ENCODE measurements at places on chromosomes 1 and 21.

- DNase-seq: no peak
Observed at GRCh38 chr1:201332021-201332420, 45.5 kb downstream of the TNNT2 start.

DNA sequence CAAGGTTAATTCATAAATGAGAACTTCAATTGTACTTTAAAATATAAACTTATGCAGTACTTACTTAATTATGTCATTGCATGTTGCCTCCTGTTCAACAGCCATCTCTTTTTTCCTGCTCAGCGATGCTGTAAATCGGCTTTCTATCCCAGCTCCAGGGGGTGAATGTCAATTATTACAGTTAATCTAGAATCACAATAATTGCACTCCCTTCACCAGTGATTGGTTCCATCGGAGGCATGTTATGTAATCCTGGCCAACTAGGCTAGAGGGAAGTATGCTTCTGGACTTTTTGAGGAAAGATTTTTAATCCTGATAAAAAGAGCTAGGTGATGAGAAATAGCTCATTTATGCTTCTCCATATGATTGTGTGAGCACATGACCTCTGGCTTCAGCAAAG lies 53.8 kb upstream of the SGIP1 start:
- DNase-seq: no peak

DNA sequence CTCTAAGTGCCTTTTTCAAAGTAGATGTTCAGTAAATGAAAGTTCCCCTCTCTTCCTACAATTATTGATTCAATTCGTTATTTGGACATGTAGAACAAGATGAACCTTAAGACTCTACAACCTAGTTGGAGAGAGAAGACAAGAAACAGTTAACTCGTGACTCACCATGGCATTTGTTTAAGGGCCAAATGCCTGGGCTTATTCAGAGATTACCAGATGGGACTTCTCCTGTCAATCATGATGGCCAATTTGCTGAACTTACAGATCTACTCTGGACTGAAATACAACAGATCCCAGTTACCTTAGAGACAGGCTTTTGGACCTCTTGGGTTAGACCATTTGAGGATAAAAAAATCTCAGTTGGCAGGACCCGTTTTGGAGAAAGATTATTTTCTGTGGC lies 93.5 kb downstream of the C1orf94 start:
- DNase-seq: no peak

GRCh38 chr1:94723894-94724293 lies 96.3 kb upstream of the SLC44A3 start:
- DNase-seq: no peak

- no peak for DNase-seq
Observed at GRCh38 chr1:44689447-44689765, 14.9 kb downstream of the ARMH1 start.

- DNase-seq: no peak
Observed at GRCh38 chr1:45952072-45952471, 148.7 kb downstream of the MAST2 start.

DNA sequence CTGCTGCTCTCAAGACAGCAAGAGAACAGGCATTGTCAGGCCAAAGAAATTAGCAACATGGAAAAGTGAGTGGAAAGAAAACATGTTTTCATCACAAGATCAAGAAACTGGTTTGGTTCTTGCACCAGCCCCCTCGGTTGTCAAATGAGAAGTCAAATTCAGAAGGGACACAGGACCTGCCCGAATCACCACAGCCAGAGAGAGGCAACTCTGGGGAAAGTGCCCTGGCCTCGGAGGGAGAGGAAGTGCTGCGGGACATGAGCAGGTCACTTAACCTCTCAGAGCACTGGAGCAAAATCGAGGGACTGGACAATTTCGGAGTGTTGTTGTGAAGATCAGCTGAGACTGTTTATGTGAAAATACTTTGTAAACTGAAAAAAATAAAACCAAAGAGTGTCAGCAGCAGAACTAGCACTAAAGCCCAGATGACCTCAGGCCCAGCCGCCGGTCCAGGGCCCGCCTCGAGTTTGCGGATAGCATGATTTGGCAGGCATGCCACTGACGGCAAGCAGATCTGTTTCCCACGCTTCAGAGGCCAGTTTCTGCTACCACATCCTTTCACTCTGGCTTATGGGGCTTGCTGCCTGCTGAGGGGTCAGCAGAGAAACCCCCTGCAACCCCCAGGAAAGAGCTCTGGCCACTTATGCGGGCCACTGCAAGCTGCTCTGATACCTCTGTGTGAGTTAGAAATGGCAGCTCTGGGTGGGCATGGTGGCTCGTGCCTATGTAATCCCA lies 32.1 kb downstream of the CD247 start:
- no peak for DNase-seq

GRCh38 chr1:99198393-99198792 lies 65.9 kb upstream of the PLPPR4 start:
- DNase-seq: no peak

- no peak for DNase-seq
Observed at GRCh38 chr21:25582888-25583287, 24.4 kb downstream of the MRPL39 start.

DNA sequence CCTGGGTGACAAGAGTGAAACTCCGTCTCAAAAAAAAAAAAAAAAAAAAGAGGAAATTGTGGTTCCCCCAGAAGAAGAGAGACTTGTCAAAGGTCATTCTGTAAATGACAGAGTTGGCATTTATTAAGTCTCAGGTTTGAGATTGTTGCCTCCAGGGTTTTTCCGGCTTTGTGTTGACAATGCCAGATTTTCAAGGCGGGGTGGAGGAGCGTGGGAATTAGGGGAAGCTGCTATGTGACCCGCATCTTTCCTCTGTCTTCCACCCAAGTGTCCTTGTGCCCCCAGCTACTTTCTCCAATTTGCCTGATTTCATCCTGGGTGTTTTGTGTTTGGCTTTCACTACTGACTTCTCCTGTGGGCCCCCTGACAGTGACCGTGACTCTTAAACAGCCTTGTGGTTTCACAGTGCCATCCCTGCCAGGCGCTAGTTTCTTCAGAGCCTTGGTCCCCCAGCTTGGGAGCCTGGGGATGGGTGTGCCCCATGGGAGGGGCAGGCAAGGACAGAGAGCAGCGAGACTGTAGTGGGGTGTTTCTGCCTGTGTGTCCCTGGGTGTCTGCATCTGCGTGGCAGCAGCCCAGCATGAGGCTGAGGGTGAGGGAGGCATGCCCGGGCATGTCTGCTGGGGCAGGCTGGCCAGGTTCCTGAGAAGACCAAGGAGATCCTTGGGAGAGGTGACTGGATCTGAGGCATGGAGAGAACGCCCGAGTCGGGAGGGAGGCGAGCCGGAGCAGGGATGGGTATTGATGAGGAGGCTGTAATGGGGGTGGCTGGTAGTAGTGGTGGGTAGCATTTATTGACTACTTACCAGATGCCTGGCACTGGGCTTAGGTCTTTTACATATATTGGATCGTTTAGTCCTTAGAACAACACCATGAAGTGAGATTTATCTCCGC lies 46.3 kb downstream of the IER5 start:
- DNase-seq: no peak

GRCh38 chr1:115829947-115830346 lies 11.0 kb downstream of the NHLH2 start:
- DNase-seq: no peak
